DMS79 (cell line): ENCODE measurements at places on chromosomes 7 and 10.

DNA sequence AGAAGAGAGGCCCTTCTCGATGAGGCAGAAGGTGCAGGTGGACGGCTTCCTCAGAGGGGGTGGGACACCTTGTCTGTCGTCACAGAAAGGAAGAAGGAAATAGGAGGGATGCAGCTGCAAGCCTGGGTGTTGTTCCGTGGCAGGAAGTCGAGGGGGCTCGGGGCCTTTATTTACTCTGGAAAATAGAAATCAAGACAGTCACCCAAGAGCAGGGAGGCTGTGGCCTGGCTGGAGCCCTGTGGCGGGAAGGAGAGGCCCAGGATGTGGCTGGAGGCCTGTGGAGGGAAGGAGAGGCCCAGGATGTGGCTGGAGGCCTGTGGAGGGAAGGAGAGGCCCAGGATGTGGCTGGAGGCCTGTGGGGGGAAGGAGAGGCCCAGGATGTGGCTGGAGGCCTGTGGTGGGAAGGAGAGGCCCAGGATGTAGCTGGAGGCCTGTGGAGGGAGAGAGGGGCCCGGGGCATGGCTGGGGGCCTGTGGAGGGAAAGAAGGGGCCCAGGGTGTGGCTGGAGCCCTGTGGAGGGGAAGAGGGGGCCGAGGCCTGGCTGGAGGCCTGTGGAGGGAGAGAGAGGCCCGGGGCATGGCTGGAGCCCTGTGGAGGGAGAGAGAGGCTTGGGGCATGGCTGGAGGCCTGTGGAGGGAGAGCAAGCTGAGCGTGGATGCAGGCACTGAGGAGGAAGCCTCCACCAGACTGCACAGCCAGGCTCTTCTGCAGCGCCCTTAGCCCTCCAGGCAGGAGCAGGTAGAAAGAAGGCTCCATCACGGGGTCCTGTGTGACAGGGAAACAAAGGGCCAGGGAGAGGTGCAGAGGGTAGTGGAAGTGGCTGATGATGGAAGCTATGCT, 97.3 kb upstream of the SFMBT2 start:
- DNase-seq = no peak

DNA sequence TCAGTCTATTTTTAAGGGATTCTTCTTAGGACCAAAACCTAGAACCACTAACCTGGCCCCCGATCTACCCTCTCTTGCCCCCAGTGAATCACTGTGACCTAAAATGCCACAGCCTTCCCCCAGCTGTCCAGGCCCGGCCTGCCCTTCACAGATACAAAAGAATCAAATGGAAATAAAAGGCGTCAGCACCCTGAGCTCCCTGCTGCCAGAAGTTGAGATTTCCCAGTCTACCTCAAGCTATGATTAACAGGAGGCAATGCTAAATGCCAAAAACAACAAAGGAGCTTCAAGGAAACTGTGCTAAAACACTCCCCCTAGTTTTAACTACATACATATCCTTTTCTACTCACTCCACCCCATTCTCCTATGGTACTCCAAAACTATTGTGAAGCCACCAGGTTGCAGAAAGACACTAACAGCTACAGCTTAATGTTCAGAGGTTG, 67.8 kb downstream of the GSAP start:
- no peak for DNase-seq

GRCh38 chr10:90960355-90960814, 39.5 kb upstream of the ANKRD1 start:
- DNase-seq = no peak

GRCh38 chr7:38630720-38631673, at the start of gene AMPH:
Gene AMPH, minus strand, starts transcription at chr7:38631373. Its CDS starts 22 bp downstream, at chr7:38631351.
- DNase-seq = peak; percentile 1

DNA sequence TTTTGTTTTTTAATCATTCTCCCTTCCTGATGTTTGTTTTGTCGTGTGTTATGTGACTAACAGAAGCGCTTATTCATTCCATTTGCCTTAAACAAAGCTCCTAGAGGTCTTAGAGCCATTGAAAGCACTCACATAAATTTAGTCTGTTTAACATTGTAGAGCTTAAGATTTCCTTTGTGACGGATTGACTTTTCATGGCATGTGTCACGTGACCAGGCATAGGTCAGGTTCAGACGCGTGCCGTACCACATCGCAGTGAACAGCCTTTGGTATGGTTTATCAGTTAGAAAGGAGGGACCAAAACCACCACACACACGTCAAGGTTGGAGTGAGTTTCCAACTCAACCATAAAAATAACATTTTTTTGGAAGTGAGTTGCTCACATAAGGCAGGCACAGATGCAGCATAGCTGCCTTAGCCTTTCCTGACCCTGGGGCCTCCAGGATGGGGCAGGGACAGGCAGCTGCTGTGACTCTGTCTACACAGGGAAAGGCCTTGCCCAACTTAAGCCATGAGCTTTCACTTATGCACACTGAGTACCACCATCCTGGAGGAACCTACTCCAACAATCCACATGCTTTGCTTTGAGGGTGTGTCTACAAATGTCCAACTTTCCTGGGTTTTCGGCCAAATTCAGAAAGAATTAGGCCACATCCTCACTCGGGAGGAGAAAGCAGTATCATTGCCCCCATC, 55.5 kb downstream of the WDFY4 start:
- no peak for DNase-seq

GRCh38 chr7:25360451-25360850, 132.2 kb upstream of the NPVF start:
- DNase-seq = no peak

DNA sequence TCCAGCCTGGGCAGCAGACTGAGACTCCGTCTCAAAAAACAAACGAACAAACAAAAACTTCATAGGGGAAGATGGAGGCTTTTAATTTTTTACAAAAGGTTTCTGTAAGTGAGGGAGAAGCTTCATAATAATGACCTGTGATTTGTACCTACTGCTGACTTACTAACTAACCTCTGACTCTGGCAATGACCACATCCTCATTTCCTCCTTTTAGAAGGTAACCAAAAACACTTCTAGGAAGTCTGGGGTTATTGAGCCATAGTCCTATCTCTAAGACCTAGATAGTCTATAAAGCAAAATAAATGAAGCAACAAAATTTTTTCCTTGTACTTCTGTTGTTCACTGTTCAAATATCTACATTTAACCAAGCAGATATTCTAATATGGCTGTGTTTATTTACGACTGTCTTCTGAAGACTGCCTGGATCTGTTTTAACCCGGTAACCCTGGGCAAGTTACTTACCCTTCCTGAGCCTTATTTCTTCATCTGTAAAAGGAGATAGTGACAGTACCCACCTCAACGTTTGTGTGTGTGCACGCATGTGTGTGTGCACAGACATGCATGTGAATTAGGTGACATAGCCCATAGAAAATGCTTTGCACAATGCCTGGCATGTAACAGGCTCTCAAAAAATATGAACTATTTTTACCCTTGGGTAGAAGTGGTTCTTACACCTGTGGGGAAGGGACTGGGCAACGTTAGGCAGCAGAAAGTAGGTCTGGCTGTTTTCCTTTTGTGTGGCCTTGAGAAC, 30.8 kb upstream of the SMNDC1 start:
- no peak for DNase-seq

DNA sequence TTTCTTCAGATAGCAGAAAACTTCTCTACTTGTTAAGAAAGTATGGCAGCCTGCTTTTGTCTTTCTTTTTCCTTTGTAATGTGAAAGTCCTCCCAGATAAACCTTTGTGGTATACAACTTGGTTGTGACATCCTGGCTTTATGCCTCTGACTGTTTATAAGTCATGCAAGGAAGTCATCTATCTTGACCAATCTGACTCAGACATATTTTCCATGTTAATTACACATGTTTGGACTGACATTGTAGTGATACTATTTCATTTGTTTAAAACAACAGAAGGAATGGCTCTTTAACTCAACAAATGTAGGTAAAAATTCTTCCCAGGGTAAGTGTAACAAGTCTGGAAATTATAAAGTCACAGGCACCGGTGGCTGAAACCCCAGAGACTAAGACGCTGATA, 341.6 kb upstream of the MEOX2 start:
- no peak for DNase-seq

DNA sequence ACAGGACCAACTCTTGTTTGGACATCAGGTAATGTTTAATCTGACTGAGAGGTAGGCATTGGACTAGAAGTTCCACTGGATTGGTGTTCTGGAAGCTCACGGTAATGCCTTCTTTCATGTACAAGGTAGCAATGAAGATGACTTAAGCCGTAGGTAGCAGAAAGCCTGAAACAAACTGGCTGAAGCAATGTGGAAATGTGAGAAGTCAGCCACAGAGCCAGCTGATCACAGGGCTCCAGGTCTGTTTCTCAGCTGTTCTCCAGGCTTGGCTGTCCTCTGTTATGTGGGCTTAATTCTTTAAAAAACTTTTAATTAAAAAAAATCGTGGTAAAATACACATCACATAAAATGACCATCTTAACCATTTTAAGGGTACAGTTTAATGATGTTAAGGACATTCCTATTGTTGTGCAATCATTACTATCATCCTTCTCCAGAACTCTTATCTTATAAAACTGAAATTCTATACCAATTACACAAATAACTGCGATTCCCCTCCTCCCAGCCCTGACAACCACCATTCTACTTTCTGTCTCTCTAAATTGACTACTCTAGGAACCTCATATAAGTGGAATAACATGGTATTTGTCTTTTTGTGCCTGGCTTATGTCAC, 101.4 kb upstream of the ZNF32 start:
- DNase-seq = no peak

- DNase-seq = no peak
Observed at GRCh38 chr7:157431951-157432540, 95.2 kb downstream of the DNAJB6 start.

GRCh38 chr10:102195296-102195870, 30.7 kb upstream of the ELOVL3 start:
- DNase-seq = no peak

- DNase-seq = peak; percentile 93
Observed at GRCh38 chr10:69938541-69938991, 114.1 kb upstream of the MACROH2A2 start.

GRCh38 chr7:112290065-112290464, 83.6 kb downstream of the ZNF277 start:
- DNase-seq = no peak

DNA sequence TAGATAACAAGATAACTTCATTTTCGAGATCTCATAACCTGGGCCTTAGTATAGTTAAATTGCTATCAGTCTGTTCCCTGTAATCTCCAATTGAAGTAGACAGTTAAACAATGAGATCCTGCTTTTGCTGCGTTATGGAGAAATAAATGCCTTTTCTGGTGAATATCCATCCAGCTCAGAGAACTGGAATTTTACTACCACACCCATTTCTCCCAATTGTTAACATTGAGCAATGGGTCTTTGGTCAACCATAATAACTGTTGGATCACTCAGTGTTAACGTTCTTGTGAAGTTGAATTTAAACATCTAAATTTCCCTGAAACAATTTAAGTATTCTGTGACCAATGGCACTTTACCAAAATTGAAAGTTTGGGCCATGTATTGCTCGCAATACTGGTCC, 3.0 kb downstream of the CALU start:
- DNase-seq = no peak

GRCh38 chr7:88355011-88355410, 48.3 kb upstream of the STEAP4 start:
- no peak for DNase-seq

GRCh38 chr7:151011097-151011409, 13.2 kb downstream of the ATG9B start:
- no peak for DNase-seq

DNA sequence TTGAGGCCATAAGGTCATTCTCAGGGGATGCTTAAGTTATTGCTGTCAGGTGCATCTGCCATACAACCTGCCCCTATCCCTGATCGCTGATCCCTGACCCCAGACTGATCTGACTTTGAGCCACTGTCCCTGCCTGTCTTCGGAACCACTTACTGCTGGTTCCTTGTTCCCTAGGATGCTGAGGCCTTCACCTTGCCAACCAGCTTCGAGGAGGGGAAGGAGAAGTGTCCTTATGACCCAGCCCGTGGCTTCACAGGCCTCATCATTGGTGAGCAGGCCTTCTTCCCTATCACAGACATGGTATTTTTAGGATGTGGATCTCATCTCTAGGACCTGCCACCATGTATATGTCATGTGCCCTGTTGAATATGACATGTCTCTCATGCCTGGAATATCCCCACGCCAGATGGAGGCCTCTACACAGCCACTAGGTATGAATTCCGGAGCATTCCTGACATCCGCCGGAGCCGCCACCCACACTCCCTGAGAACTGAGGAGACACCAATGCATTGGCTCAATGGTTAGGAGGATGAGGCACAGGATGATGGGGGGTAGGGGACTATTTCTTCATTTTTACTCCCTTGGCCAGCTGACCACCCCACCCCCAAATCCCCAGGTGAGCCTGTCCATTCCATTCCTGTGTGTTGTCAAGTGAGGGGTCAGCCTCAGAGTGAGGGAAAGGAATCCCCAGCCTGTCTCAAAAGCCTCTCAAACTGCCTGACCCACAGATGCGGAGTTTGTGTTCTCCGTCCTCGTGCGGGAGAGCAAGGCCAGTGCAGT, 9.0 kb downstream of the MRPL43 start:
- DNase-seq = no peak

- DNase-seq = no peak
Observed at GRCh38 chr7:15679306-15679705, 7.2 kb downstream of the MEOX2 start.

DNA sequence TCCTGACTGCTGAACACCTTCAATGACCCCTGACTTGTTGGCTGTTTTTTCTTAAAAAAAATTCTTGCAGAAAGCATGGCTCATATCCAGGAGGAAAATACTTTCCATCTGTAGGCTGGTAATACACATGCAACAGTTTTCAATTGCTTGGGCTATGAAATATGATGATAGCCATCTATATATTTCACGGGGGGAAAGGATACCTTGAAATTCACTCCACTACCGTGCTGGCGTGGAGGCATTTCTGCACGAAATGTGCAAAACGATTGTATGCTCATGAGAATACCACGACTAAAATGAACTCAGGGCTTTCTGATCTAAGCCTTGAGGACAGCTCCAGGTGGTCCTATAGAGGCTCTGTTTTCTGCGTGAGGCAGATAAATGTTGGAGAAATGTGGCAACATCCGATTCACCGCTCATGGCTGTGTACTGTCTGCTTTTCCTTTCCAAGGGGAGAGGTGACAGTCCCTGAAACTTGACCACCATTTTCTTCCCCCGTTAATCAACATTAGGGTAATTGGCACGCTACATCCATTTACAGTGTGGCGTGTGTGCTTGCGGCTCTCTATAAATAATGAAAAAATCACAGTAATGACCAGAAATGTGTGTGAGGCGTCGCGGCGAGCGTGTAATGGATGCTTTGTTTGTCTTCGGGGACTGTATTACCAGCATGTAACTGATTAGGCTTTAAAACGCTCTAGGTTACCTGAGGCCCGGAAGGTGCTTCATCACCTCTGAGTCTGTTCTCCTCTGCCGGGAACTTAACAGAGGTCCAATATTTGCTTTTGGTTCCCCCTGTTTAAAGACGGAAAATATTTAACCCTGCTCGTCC, 12.8 kb upstream of the CARD11 start:
- DNase-seq = no peak
